ENCODE measurements at places on chromosomes 2 and 18. TPM values are rescaled to one million over a fixed set of nuclear protein-coding genes. Genes with fewer than 3 reads are reported as not detected.

DNA sequence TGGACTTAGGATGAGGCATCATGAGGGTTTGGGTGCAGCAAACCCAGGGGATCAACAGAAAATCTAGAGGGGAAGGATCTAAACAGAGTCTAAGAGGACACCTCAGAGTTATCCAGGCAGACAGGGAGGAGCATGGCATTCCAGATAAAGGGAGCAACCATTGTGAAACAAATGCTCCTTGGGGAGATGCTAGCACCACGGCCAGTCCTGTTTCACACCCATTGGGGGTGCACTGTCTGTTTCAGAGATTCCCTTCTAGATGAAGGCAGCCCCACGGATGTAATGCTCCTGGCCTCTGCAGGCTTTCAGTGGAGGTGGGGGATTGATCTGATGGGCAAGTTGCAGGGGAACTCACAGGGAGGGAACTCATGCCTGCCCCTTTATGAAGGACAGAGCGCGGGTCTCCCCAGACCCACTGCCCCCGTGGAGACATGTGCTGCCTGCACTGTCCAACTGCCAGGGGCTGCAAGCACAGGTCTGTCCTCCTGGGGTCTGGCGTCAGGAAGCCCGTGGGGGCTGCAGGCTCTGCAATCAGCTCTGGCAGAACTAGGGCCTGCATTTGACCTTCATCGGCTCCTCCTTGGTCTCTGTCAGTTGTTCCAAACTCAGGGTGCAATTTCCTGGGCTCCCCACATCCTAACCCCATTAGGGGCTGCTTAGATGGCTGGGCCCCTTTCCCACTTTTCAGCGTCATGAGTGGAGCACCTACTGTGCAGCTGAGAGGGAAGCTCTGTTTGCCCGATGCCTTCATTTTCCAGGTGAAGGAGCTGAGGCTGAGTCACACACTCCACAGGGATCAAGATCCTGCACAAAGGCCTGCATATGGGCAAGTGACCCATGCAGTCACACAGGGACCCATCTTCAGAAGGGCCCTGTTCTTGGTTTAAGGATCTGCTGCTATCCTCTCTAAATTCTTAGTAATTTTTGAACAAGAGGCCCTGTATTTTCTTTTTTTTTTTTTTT is 163.4 kb downstream of the ARL4C start:
- no peak for DNase-seq

- DNase-seq, result no peak
Observed at GRCh38 chr2:144801766-144802165, 281.8 kb upstream of the ZEB2 start.

GRCh38 chr2:105671156-105671555 is 73.6 kb upstream of the NCK2 start:
- DNase-seq, result no peak

- no peak for DNase-seq
Observed at GRCh38 chr2:23498943-23499342, 114.0 kb downstream of the KLHL29 start.

DNA sequence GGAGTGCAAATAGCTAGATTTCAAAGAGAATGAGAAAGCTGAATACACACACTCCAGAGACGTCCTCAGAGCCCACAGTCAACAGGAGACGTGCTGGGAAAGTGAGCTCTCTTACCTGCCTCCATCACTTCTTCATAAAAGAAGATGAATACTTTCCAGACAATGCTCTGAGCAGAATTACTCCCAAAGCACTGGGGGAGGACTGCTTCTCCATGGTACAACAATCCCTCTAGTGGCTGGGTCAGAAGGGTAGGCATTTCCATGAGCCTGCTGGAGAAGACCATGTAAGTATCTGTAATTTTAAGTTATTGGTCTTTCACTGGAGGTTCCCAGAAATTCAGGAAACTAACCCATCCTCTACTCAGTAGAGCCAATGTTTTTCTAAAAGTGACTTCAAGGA is 190.3 kb downstream of the RBM43 start:
- no peak for DNase-seq

GRCh38 chr2:47006374-47007222 is 91.0 kb upstream of the MCFD2 start:
- DNase-seq, result no peak

- DNase-seq, result no peak
Observed at GRCh38 chr2:146981921-146982320, 862.9 kb upstream of the ACVR2A start.

DNA sequence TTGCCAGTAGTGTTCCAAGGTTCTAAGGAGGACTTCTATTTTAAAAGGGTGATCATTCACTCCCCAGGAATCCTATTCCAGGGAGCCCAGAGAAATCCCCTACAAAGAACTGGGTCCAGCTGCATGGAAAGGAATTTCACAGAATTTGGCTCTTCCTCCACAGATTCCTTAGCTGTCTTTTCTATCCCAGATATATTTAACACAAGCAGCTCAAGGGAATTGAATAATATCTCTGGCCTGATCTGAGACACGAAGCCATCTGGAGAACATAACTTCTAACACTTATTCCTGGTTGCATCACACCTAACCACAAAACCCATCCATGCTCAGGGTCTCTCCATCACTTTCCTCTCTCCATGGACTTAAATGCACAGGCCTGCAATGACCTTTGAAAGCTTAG is 306.7 kb upstream of the ACVR2A start:
- DNase-seq, result no peak

GRCh38 chr2:175560521-175561169 is 379.1 kb upstream of the ATP5MC3 start:
- DNase-seq, result no peak

GRCh38 chr2:203022751-203023150 is 8.1 kb downstream of the NBEAL1 start:
- no peak for DNase-seq

- DNase-seq, result no peak
Observed at GRCh38 chr2:236916181-236916580, 169.5 kb upstream of the COPS8 start.

DNA sequence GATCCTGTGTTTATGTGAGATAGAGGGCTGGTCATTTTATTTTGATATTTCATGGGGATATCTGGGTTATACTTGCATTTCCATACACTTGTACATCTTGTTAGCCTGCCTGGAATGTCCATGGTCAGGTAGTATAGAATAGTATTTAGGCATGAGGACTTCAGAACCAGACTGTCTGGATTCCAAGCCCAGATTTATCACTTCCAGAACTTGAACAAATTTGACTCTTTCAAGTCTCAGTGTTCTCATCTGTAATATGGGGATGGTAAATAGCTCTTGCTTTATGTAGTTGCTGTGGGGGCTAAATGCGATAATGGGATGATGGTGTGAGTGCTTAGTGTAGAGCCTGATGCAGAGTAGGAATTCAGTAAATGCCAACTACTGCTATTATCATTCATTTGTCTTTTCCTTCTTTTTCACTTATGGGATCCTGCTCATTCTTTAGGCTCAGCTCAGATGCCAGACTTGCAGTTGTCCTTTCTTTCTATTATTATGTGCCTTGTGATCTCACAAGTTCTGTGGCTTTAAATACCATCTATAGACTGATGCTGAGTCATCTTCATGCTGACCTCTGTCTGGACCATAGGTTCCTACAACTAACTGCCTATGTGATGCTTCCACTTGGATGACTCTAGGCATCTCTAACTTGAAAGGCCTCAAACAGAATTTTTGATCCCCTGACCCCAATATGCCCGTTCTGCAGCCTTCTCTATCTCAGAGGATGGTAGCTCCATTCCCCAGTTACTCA is 67.4 kb downstream of the POLE4 start:
- no peak for DNase-seq

DNA sequence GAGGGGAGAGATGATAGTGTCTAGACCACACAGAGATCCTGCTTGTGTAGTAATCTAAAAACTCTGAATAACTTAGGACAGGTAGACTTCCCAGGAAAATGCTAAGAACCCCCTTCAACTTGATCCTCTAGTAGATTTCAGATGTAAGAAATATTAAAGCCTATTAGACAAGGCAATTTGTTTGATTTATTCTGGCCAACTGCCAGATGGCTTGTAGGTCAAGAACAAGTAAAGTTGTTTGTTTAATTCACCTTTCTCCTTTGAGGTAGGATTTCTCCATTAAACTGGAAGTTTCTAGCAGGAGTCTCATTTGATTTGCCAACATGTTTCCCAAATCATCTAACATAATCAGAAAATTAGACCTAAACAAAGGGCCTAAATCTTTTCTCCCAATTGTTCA is 48.6 kb downstream of the SH3RF3 start:
- DNase-seq, result no peak

DNA sequence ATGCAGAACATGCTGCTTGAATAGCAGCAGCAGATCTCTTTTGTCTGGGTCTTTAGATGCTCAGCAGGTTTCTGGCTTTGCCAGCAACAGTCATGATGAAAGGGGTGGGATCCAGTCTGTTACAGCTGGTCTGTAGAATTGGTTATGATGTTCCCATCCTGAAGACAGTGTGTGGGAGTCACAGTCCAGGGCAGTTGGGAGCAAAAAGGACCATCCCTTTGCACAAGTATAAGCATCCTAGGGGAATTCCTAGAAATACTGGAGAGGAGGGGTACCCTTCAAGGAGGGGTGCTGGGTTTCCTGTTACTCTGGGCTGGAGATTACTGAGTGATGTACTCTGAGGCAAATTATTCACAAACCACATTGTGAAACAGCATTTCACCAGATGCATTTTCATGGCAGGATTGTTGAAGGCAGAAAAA is 119.9 kb upstream of the RND3 start:
- no peak for DNase-seq

DNA sequence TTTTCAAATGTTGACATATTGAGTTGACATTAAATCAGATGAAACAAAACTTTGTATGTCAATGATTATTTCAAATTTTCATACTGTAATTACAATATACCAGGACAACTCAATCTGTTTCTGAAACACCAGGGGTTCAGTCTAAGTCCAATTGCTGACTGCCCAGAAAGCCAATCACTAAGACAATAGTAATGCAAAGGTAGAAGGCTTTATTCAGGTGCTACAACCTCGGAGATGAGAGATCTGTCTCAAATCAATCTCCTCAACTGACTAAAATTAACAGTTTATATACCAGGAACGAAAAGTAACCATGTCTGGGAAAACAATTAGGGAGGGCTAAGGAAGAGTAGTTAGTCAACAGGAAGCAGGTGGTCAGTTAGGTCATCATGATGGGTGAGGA is 1400.4 kb downstream of the SUCLG1 start:
- DNase-seq, result no peak

DNA sequence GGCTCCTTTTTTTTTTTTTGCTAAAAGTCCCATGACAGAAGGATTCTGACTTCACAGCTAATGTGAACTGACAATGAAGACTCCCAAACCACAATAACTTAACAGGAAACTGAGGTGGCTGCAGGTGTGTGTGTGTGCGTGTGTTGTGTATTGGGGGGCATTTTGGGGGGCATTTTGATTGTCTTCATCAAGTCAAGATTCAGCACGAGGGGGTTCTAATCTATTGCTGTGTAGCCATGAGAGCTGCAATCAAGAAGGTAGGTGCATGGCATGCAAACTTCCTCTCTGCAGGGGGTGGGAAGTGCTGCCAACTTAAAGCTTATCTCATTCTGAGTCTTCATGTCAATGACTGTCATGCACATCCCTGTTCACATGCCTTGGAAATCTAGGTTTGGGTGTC is 25.2 kb downstream of the SPRED2 start:
- DNase-seq, result no peak

GRCh38 chr2:133954636-133955035 is 299.2 kb upstream of the MGAT5 start:
- no peak for DNase-seq

GRCh38 chr2:18645315-18645714 is 55.9 kb upstream of the NT5C1B start:
- no peak for DNase-seq

- DNase-seq, result no peak
Observed at GRCh38 chr2:233270366-233270765, 18.9 kb downstream of the ATG16L1 start.

- DNase-seq, result no peak
Observed at GRCh38 chr18:31618801-31619200, 27.1 kb downstream of the TTR start.

DNA sequence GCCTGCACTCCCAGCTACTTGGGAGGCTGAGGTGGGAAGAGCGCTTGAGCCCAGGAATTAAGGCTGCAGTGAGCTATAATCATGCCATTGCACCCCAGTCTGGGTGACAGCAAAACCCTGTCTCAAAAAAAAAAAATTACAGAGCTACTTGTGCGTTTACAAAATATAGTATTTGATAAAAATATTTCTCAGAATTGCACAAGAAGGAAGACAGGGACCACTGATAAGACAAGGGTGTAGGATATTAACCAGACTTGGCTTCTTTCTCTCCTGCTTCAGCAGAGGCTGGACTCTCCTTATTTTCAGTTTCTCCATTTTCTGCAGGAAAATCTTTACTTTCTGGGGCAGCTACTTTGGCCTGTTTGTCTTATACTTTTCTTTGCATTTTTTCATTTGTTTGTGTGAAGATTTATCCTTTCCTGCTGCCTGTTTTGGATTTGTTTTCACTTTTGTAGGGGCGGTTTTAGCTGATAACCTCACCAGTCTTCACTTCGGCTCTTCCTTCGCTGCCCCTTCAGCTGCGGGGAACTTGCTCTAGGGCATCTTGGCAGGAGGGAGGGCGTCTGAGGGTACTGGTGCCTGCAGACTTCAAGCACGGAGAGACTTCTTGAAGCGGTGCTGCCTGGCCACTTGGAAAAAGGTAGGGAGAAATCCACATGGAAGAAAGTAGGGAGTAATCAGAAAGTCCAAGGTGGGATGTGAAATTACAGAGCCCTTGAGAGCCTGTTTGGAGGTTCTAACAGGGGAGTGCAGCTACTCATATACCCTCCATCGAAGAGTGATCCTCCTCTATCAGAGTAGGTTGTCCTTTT is 14.9 kb upstream of the ZDBF2 start:
- DNase-seq, result no peak

DNA sequence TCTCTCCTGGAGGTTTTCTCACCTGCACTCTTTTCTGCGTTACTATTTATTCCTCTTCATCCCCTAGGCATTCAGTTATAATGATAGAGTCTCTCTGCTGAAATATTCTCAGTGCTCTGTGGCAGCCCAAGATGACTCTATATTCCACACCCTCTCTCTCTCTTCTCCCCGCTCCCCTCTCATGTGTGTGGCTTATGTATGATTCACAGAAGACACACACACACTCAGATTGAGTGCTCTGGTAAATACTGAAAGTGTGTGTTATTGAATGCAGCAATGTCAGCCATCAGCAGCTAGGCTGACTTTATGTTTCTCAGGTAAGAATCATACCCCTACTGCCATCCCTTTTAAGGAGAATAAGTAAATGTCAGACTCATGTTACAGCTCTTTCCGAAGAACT is 201.2 kb downstream of the SLC4A10 start:
- no peak for DNase-seq

The TDRD15 gene
- not detected for total RNA-seq

The CDH20 gene
- total RNA-seq, result 4.1 TPM

The POLR1B gene
- total RNA-seq, result 27.9 TPM

The SLC9A2 gene
- 2.3 TPM for total RNA-seq

The CYP27C1 gene
- total RNA-seq, result 2.9 TPM

The IL36RN gene
- total RNA-seq, result 31.6 TPM

The IMPACT gene
- total RNA-seq, result 15.0 TPM

The ASPRV1 gene
- total RNA-seq, result 389 TPM

The CD207 gene
- total RNA-seq, result 25.4 TPM

The C2orf66 gene
- total RNA-seq, result not detected

The KLHL41 gene
- 0.36 TPM for total RNA-seq

The DTNB gene
- total RNA-seq, result 21.6 TPM

The IHH gene
- total RNA-seq, result not detected

The CCDC68 gene
- total RNA-seq, result 3.9 TPM

The SERPINB11 gene
- not detected for total RNA-seq

The UGT1A10 gene
- total RNA-seq, result not detected

The BCL11A gene
- total RNA-seq, result 76.3 TPM

The LINC00305 gene
- not detected for total RNA-seq
